ENCODE measurements at places on chromosomes 16 and 17.
A peak's percentile ranks its signal among the peaks of the same experiment; 100 is the strongest.

DNA sequence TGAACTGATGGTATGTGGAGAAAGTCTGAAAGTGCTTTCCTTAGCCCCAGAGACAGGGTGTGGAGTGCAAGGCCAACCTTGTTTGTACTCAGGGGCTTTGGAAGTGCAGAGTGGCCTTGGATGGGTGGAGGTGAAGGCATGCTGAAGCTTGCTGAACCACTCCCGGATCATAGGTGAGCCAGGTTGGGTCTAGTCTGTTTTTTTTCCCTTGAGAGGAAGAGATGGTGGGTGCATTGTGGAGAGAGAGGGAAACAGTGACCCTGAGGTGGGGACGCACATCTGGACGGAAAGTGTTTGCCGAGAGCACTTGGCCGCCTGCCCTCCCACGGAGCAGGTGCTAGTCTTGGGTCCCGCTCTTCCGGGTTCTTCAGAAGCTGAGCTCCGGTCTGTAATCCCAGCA is 12.5 kb downstream of the ABAT start:
- DNase-seq: no peak

DNA sequence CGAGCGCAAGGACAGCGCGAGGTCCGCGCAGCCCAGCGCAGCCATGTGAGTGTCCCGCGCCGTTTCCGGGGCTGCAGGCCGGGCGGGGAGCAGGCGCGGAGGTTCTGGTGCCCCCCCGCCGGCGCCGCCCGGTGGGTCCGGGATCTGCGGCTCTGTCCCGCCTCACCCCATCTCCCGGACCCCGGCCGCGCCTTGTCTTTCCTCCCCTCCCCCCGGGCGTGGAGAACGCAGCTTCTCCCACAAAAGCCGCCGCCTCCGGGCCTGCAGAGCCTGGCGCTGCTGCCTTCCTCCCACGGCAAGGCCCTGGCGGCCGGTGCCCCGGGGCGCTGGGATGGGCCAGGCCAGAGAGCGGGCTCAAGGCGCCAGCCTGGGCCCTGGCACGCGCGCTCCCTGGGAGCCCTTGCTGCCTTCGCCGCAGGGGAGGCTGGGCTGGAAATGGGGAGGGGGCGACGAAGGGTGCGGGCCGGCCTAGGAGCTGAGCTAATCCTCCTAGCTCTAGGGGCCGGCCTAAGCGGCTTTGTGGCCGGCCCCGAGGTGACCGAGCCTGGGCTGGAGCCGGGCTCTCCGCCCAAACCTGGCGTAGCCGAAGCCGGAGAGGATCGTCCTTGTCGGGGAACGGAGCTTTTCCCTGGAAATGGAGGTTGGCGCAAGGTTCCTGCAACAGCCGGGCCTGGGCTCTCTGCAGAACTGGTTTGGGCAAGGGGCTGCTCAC is 397 bp downstream of the RIPOR1 start:
- DNase-seq: peak; percentile 44

DNA sequence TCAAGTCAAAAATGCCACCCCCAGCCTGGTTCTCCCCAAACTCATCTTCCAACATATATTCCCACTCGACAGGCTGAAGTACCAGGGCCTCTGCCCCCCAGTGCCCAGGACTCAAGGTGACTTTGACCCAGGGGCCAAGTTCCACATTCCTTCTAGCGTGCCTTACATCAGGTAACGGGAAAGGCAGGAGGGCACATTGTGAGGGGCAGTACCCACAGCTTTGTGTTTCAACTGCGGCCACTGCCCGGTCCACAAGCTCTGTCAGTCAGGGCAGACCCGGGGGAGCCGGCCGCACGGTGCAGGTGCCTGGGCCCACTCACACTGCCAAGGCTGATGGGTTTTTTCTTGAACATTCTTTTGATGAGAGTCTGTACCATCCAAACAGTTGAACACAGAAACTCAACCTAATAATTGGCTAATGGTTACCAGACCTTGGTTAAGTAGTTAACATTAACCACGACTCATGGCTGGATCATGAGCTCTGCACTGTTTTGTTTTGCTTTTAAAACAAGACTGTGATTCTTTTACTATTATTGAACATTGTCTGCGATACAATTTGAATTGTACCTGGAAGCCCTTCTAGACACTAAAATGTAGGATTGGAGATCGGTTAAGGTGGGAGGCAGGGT is 17.6 kb downstream of the ACE start:
- DNase-seq: no peak

GRCh38 chr17:30780343-30780742 is 44.1 kb downstream of the CRLF3 start:
- DNase-seq: no peak

- DNase-seq: peak; percentile 60
Observed at GRCh38 chr17:49108318-49108717, 24.3 kb upstream of the B4GALNT2 start.

- DNase-seq: peak; percentile 45
Observed at GRCh38 chr16:23518435-23518891, 8.2 kb upstream of the GGA2 start.

GRCh38 chr16:67565470-67566100 is 3.3 kb downstream of the CTCF start:
- no peak for DNase-seq

DNA sequence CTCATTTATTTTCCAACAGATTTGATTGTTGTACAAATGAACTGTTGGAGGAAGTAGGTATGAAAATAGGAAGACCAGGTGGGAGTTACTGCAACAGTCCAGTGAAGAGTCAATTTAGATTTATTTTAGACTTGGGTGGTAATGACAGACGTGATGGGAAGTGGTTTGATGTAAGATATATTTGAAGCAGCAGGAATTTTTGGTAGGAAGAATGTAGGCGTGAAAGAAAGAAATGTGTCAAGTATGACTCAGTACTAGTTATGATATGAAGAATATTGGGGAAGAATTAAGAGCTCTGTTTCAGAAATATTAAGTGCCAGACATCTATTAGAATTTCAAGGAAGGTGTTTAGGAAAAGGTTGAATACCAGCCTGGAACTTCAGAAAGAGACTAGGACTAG is 247.9 kb upstream of the AXIN2 start:
- no peak for DNase-seq

GRCh38 chr17:46874906-46875305 is 23.5 kb downstream of the WNT9B start:
- DNase-seq: no peak

DNA sequence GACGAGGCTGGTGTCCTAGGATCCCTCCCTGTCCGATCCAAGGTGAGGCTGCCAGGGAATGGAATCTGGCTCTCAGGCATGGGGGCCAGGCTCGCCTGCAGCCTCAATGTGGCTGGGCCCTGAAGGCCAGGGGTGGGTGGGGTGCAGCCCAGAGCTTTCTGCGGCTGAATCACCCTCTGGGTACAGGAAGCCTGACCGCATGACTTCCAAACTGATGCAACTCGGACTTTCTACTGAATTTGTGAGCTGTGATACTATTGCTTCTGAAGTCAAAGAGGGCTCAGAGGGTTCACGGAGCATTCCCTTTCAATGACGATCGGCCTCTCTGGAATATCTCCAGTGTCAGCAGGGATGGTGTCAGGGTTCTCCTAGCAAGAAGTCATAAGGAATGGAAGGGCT is 123.7 kb downstream of the METRNL start:
- DNase-seq: peak; percentile 86

- no peak for DNase-seq
Observed at GRCh38 chr16:5010576-5011329, 23.0 kb downstream of the NAGPA start.
